ENCODE measurements at places on chromosomes 11 and 22.
A peak's percentile ranks its signal among the peaks of the same experiment; 100 is the strongest.

DNA sequence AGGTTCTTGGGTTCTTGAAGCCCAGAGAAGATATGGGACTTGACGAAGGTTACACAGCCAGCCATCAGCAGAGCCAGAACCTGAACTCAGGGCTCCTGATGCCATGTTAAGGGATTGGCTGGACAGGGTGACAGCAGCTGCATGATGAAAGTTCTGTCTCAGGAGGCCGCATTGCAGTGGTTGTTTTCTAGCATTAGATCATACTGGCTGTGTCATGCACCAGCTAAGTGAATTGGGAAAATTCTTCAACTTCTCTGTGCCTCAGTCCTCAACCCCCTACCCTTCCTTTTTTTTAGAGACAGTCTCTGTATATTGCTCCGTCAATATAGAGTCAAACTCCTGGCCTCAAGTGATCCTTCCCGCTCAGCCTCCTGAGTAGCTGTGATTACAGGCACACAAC, 5.4 kb upstream of the LTBP3 start:
- DNase-seq: no peak

GRCh38 chr11:115362997-115363396, 141.2 kb downstream of the CADM1 start:
- DNase-seq: no peak

DNA sequence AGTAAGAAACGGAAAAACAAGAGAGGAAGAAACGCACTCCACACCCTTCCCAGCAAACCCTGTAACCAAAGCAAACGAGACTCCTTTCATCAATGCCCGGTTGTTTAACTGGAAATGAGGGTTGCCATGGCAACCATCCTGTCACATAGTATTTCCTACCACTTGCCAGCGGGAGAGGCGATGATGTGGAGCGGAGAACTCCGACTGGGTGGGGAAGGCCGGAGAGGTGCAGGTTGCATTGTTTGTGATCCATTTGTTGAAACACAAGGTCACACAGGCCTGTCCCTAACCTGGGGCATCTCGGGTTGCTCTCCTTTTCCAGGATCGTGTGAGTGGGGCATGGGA, 609.9 kb downstream of the BUD13 start:
- no peak for DNase-seq

DNA sequence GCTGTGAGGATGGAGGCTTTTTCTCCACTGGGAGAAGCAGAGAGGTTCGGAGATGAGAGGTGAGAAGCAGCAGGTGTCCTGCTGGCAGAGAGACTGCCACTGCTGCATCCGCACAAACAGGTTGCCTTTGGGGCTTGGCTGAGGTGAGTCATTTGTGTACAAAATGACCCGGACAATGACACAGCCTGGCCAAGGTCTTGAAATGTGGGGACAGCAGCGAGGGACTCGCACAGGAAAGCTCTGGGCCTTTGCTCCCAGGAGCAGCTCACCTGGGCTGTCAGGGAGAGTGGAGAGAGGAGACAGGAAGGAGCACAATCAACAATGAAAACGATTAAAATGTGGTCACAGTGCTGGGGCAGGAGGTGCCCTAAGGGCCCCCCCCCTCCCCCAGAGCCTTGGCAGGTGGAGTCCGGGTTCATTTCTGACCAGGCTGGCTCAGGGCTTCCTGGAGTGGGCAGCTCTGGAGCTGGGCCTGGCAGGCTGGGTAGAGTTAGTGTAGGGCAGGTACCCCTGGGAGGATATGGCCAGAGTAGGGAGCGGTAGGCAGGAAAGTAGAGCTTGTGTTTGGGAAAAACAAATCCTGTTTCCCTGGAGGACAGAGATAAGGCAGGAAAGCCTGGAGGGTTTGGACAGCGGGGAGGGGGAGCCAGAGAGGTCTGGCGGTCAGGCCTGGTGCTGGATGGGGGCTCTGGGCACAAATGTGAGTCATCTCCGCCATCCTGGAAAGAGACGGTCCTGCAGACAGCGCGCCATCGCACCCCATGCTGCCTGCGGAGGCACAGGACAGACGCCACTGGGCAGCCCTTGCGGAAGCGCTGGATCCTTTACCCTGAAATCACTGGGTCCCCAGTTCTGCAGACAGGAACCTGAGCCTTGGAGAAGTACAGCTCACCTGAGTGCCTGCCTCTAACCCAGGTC, 37.8 kb upstream of the CELSR1 start:
- DNase-seq: peak; percentile 80

GRCh38 chr11:65770951-65771567, 9.7 kb downstream of the AP5B1 start:
- peak; percentile 13 for DNase-seq

DNA sequence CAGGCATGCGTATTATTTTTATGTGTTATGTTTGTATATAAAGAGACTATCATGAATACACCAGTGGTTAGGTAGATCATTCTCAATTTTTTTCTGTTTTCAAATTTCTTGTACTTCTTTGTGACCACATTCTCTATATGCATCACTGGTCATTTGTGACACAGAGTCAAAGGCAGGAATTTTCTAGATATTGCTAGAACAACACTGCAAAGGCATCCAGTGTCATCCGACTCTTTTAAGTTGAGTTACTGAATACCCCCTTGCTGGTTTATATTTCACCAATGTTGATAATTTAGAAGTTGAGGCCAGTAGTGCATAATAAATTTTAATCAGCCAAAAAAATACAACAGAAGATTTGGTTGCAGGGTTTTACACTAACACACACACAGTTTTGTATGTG, 351.8 kb downstream of the CASP12 start:
- no peak for DNase-seq

DNA sequence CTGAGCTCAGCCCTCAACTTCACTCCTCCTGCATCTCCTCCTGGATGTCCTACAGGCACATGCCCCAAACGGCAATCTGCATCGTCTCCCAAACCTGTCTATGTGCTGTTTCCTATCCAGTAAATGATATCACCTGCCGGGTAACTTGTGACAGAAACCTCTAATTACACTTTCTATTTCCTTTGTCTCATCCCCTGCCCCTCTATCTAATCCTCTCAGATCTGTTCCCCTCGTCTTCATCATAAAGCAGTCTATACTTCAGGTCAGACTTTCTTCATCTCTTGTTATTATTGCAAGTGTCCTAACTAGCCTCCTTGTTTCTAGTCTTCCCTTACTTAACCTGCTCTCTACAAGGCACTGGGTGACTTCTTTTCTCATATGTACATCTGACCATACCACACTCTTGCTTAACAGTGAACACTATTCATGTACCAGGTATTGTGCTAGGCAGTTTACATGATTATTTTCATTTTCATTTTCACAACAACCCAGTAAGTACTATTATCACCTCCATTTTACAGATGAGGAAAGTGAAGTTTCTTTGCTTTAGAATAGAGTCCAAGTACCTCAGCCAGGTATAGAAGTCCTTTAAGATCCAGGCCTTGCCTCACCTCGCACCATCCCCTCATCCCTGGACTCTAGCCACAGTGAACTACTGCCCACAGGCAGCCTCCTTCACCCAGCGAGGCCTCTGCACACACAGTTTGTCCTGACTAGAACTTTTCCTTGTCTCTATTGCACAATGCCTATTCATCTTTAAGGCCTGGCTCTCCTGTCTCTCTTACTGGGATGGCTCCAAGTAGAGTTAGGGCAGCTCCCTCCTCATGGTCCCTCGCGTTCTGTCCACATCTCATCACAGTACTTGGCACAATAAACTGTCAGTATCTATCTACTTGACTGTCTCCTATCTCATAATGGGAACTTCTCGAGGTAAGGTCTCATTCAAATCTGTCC, 22.1 kb upstream of the UCP3 start:
- DNase-seq: no peak

DNA sequence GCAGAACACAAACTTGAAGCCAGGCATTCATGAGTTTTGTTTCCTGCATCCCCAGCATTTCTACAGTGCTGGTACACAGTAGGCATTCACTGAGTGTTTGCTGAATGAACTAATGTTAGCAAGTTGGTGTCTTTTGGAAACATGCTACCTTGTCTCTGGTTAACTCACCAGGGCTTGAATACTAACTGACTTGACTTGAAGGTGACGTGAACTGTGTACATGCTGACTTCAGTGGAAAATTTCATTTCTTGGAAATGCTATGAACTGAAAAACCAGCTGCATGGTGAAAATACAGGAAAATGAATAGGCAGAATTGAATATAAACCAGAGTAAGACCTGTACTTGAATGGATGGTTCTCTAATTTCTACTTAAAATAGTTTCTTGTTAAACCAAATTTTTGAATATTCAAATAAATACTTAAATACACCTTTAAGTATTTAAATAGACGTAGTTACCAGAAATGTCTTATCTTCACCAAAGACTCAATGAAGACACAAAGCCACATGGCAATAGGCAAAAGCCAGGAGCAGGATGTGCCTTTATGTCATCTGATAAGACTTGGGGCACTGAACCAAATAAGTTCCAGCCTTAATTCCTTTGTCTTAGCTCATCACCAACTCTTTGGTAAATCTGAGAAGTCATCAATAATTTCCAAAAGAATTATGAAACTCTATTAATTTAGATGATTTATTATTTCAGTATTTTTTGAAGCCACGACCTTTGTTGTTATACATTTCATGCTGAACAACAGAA, 39.7 kb upstream of the POU2AF2 start:
- no peak for DNase-seq

DNA sequence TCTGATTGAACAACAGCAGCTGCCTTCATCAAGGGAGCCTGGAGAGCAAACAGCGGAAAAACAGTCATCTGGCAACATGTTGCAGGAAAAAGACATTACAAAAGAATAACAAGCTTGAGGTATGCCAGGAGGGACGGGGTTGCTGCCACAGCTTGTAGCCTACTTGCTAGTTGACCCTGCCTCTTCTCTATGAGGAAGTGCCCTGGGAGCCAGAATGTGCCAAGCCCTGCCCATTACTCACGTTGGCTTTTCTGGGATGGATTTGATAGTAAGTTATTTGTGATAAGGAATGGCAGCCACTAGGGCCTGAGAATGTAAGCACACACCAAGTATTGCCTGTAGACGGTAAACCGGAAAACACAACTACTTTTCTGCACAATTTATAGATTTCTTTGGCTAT, 113.5 kb upstream of the KIRREL3 start:
- no peak for DNase-seq

GRCh38 chr11:22076271-22076930, 116.5 kb upstream of the ANO5 start:
- DNase-seq: no peak

DNA sequence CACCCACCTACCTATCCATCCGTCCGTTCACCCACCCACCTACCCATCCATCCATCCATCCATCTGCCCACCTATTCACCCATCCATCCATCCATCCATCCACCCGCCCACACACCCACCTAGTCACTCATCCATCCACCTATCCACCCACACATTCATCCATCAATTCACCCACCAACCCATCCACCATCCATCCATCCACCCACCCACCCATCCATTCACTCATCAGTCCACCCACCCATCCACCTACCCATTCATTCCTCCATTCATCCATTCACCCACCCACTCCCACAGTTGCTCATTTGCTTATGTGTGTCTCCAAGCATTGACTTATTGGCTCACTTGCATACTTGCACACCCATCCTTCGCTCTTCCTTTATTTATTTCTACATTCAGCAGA, 50.1 kb downstream of the MYO7A start:
- no peak for DNase-seq

DNA sequence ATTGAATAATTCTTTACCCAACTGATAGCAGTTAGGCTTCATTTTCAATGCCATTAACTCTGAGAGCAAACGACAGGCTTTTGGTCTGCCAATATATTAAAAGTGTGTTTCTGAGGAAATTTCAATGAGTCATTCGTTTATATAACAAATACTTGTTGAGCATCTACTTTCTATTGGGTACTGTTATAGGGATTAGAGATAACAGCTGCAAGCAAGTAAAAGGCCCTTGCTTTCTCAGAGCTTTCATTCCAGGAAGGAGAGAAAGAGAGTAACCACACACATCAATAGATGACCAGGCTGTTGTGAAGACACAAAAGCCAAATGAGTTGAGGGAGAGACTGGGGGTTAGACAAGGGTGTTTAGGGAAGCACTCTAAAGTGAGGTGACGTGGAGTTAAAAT, 35.7 kb downstream of the CD44 start:
- DNase-seq: no peak

GRCh38 chr11:96246718-96247552, 96.1 kb downstream of the MAML2 start:
- no peak for DNase-seq

GRCh38 chr11:69158301-69159149, 2.8 kb downstream of the SMIM38 start:
- peak; percentile 61 for DNase-seq

DNA sequence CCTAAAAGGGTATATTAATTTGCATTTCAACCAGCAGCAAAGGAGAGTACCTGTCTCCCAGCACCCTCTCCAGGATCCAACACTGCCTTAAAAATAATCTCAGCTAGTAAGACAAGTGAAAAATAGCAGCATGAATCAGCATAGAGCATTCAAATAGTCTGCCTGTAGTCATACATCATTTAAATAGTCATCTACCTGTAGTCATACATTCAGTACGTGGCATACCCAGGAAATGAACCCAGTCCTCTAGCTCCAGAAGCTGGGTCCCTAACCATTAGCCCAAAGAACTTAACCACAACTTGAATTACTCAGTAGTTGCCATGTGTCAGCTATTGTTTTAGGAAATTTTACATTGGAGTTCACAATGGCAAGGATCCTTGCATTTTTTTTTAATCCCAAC, 9.3 kb downstream of the TENM4 start:
- DNase-seq: no peak

- no peak for DNase-seq
Measured at GRCh38 chr11:124970925-124971324, 16.9 kb downstream of the CCDC15 start.

GRCh38 chr11:115325523-115325922, 178.7 kb downstream of the CADM1 start:
- DNase-seq: no peak

DNA sequence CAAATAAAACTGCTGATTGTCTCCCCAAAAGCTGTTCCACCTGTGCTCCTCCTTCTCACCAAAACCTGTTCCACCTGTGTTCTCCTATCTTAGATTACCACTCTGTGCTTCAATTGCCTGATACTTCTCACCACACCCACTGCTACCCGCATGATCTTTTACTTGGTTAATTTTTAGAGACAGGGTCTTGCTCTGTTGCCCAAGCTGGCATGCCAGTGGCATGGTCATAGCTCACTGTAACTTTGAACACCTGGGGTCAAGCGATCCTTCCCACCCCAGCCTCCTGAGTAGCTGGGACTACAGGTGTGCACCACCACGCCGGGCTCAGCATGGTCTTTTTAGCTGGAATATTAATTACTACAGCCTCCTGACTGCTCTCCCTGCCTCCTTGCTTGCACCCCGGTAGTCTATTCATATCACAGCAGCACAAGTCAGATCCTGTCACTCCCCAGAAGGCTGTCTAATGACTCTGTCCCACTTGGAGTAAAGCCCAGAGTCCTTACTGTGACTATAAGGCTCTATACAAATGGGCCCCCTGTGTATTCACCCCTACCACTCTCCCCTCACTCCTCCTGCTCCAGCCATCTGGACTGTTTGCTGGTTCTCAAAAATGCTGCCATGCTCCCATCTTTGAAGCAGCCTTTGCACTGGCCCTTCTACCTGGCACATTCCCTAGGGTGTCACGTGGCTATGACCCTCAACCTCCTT, 3.5 kb downstream of the C11orf91 start:
- no peak for DNase-seq

GRCh38 chr11:122440811-122441665, 214.5 kb upstream of the UBASH3B start:
- DNase-seq: peak; percentile 83

All from posterior vena cava (tissue), 2 donors.